ENCODE measurements at places on chromosomes 5 and 9.

GRCh38 chr5:32449262-32449661 is 4.7 kb upstream of the ZFR start:
- no peak for DNase-seq

DNA sequence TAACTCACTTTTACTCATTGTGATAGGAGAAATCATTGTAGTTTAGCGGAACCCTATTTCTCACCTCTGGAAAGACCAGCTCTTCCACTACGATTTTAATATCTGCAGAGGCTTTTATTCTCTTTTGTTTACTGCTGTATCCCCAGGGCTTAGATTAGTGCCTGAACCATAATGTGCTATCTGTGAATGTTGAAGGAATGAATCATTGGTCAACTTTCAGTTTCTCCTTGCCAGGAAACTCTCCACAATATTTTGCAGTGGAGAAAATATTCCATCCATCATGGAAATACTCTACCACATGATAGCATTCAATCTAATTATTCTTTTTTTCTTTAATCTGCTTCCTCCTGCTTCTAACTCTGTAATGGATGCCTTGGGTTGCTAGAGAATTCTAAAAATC is 263.5 kb upstream of the PTPRD start:
- DNase-seq, result no peak

GRCh38 chr5:163248871-163249270 is 188.5 kb upstream of the CCNG1 start:
- no peak for DNase-seq

- no peak for DNase-seq
These were observed 350.5 kb upstream of the PANK3 start for GRCh38 chr5:168929656-168930055.

GRCh38 chr5:143437666-143438273 is 34.3 kb upstream of the NR3C1 start:
- no peak for DNase-seq

DNA sequence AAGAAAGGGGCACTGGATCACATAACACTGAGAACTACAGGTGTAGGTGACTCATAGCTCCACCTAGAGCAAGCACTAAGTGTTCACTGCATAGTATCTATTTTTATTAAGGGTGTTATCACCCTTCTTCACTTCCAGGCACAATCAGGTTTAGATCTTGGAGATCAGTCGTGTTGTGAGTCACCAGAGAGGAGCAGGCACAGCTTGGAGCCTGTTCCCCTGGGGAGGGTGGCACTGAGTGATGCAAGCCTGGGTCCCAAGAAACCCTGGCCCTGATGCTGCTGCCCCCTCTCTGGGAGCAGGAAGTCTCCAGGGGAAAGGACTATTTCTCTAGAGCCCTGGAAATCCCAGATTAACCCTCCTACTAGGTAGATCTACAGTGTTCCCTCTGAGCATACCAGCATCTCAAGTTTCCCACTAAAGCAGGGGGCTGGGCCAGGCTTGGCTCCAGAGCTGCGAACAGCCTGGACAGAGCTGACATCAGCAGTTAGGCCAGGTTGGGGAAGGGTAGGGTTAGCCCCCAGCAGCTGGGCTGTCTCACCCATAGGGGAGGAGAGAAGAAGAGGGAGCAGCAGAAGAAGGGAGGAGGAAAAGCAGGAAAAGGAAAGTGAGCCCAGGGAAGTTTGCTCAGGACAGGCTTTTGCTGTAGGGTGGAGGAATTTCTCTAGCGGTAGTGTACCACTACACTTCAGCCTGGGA is 28.1 kb upstream of the SPINK4 start:
- no peak for DNase-seq

DNA sequence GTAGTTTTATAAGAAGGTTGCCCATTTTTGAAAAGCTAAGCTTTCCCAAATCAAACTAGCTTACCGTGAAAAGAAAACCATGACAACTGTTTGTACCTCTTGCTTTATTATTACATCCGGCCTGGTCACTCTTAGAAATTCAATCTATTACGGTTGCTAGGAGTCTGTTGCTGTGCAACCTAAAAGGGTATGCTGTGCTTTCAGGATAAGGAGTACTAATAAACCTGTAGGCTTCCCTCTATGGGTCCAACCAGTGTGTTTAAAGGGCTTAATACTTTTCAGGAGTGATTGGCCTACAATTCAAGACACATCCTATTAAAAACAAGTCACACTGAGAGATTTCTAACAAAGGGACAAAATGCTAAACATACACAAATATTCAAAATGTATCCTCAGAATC is 27.1 kb downstream of the RFX3 start:
- DNase-seq, result no peak

DNA sequence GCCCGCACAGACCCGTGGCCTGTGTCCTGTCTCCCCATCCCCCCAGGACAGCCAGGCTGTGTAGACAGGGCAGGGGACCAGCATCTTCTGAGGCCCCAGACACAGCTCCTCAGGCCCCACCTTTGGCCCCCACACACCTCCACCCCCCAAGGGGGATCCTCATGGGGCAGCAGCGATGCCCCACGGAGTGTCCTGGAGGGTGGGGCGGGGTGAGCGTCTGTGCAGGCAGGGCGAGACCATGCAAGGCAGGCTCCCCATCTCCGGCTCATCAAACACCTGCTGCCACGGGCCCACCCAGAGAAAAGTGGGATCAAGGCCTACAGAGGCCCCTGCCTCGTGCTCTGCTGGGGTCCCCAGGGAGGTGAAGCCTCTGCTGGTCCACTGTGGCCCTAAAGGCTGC is 118.7 kb upstream of the FOXD4L5 start:
- DNase-seq, result no peak

- no peak for DNase-seq
These were observed 24.2 kb downstream of the LRRTM2 start for GRCh38 chr5:138850865-138851435.

DNA sequence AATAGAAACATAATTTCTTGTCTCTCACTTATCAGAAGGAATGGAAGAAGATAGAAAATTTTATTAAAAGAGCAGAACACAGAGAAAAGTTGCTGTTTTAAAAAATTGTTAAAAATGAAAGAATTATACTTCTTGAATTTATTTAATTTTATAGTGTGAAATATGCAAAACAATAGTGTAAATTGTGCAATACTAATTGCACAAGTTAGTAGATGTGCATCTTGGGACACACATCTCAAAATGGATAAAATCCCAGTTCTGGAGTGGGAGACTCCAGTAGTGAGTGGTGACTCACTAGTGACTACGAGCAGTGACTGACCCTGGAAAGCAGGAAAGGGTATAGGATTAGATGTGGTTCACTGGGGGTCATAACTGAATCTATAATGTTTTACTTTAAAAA is 223.2 kb downstream of the MSX2 start:
- no peak for DNase-seq

DNA sequence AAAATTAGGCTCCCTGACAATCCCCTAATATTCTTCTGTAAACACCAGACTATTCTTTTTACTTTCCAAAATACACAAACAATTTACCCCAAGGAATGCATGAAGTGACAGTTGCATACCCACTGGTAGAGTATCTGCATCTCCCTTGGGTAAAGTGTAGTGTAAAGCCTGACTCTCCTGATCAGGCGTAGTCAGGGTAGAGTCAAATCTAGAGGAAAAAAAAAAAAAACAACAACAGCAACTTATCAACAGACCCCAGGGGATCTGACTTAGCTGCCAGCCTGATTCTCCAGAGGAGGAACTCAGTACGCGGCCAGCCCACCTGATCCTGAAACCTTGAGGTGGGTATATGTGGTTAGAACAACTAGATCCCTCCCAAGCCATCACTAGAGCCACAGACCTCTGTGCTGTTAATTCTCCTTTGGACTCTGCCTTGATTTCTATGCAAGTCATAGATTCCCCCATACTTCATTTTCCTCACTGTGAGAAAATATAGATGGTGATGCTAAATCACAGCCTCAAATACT is 61.0 kb downstream of the ZNF608 start:
- no peak for DNase-seq

GRCh38 chr5:98755406-98755805 is 18.1 kb upstream of the RGMB start:
- no peak for DNase-seq

GRCh38 chr5:178740921-178741320 is 10.5 kb upstream of the ZNF354A start:
- no peak for DNase-seq

DNA sequence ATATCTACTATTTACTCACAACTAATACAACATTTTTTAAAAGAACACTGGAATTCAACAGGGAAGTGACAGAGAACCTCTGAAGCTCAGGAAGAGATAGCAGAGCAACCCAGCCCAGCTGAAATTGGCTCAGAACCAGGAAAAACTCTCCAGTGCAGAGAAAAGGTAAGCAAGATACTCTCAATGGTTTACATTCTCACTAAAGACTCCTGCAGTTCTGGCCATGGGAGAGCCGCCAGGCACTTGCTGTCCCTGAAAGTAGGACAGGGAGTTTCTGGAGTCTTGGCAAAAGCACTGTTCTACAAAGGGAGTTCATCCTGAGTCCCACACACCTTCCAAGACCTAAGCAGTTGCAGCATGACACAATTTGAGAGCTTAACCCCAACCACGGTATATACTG is 330.8 kb downstream of the TRIM36 start:
- DNase-seq, result no peak

DNA sequence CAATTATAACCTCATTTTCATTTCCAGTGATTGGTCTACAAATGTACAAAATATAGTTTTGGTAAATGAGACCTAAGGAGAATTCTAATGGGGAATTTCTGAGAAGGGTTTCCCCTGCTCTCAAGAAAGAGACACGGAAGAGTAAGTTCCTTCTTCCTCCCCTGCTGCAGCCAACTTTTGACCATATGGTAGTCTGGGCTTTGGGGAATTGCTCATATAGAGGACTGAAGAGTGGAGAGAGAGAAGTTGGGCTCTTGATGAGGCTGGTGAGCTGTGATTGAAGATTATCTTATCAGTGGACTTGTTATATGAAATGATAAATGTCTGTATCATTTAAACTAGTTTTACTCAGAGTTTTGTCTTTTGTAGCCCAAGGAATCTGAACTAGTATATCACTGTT is 4.3 kb upstream of the LNPEP start:
- DNase-seq, result peak; percentile 17

- DNase-seq, result peak; percentile 2
These were observed 49.5 kb upstream of the CD180 start for GRCh38 chr5:67246108-67246507.

- DNase-seq, result no peak
These were observed 92.9 kb downstream of the NDFIP1 start for GRCh38 chr5:142201471-142201887.

- no peak for DNase-seq
These were observed 30.5 kb downstream of the MRPL36 start for GRCh38 chr5:1769017-1769640.

GRCh38 chr5:90279091-90279490 is 130.5 kb downstream of the CETN3 start:
- DNase-seq, result no peak

- DNase-seq, result no peak
These were observed 80.4 kb downstream of the LRSAM1 start for GRCh38 chr9:127531676-127532075.

DNA sequence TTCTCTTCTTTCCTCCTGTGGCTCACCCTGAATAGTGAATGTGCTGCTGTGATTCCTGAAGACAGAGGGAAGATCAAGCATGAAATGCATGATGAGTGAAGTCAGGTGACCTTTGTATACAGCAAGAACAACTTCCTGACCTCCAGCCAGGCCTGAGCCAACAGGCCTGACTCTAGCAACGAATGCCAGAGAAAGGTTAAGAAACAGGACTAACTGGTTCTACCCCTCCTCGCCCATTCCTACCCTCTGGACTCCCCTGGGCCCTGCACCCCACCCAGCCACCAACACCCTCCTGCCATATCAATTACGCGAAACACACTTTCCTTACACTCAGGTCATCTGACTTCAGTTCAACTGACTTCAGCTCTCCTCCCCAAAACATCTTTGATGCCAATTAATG is 4.9 kb downstream of the SUSD1 start:
- DNase-seq, result no peak

- no peak for DNase-seq
These were observed 6.2 kb downstream of the MAPKAP1 start for GRCh38 chr9:125700791-125701190.

DNA sequence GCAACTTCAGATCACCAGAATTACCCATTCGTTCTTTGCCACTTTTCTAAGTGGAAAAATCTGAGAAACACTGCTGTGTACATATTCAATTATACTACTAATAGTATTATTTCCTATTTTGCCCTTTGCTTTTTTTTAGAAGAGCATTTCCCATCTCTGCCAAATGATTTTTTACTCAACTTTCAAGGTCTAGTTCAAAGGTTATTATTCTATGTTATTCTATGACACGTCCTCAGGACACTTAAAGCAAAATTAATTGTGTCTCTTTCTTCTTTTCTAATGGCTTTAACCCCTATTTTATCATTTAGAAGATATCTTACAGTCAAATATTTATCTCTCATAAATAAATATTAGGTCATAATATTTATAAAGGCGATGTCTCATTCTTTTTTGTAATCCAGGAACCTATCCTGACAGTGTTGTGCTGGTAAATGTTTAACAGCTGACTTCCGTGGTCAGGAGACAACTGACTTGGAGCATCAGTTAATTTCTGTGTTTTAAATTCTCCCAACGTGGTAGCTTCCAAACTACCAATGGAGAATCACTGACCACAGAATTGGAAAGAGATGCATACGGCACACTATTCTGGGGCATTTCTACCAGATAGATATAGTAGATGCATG is 375.2 kb downstream of the ARRDC3 start:
- no peak for DNase-seq

DNA sequence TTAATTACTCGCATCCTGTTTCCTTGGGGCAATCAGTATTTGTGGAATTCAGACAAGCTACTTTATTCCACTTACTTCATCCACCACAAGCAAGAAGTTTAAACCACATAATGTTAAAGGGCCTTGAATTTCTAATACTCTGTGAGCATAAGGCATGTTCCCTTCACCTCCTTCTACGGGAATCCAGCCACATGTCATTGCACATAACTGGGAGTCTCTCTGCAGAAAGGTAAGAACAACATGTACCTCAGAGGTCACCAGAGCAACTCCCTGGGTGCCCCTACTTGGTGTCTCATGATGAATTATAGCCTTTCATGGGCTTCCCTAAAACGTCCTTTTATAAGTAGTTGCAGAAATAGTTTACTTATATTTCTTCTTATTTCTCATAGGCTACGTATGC is 553.2 kb downstream of the DTWD2 start:
- no peak for DNase-seq

DNA sequence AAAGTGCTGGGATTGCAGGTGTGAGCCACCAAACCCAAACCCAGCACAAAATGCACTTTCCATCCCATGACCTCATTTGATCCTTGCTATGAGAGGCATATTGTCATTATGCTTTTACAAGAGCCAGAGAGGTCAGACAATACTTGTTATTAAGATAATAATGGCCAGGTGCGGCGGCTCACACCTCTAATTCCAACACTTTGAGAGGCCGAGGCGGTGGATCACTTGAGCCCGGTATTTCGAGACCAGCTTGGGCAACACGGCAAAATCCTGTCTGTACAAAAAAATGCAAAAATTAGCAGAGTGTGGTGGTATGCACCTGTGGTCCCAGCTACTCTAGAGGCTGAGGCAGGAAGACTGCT is 55.9 kb upstream of the IL17B start:
- DNase-seq, result no peak

All from CMK (cell line).